HS-5 (cell line): ENCODE measurements at places on chromosomes 1 and 21.

DNA sequence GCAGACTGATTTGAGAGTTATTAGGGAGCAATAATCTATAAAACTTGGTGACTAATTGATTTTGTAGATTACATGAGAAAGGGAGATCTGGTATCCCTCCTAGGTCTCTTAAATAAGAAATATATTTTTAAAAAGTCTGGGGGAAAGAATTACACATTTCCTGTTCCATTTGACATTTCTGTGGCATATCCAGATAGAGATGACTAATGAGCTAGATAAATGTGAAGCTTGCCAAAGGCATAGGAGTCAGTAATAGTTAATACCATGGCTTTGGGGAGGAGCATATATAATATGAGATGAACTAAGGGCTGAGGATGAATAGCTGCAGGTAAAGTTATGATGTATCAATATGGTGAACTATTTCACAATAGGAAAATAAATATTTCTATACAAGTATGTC is 663.7 kb downstream of the PTPRC start:
- DNase-seq: peak; percentile 35

GRCh38 chr1:3722846-3723245 is 29.4 kb upstream of the CCDC27 start:
- DNase-seq: no peak

DNA sequence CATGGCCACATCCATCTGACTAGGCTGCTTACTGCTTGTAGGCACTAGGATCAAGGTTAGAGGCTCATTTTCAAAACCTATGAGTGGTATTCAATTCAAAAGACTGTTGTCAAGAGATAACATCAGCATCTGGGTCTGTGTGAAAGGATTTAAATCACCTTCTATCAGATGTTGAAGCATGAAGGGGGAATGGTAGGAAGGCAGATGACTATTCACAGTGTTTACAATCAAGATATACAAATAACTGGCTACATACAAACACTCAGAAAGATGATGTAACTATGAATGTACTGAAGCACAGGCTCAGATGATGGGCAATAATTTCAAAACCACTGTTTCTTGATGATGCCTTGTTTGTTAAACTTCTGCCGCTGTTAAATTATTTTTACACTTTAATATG is 249.2 kb downstream of the SLC45A1 start:
- no peak for DNase-seq

- DNase-seq: no peak
These were observed 408 bp downstream of the LMO4 start for GRCh38 chr1:87329051-87329525.

- no peak for DNase-seq
These were observed 2.1 kb downstream of the ARHGEF2 start for GRCh38 chr1:155976062-155976912.

- no peak for DNase-seq
These were observed 142.0 kb downstream of the AJAP1 start for GRCh38 chr1:4796161-4797015.

- no peak for DNase-seq
These were observed 43.7 kb upstream of the ZNF281 start for GRCh38 chr1:200453553-200453905.

GRCh38 chr1:227449051-227449450 is 114.3 kb upstream of the ZNF678 start:
- no peak for DNase-seq
